ENCODE measurements at places on chromosomes 2 and 18.
A peak's percentile ranks its signal among the peaks of the same experiment; 100 is the strongest.

DNA sequence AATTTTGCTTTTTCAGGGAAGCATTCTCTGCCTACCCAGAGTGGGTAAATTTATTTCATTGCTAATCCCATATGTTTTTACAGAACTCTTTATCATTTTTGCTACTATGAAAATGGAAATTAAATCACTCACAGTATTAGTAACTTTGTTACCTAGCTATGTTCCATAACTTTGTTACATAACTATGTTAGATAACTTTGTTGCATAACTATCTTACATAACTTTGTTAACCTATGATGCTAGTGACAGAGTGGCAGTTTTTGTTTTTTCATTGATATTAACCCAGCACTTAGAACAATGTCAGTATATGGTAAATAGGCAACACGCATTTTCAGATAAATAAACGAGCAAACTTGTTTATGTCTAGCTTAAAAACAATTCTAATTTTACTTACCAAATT, 286.6 kb downstream of the LRP1B start:
- DNase-seq: no peak

- DNase-seq: no peak
These were observed 43.0 kb upstream of the EHBP1 start for GRCh38 chr2:62662554-62662953.

GRCh38 chr2:181430406-181431118, 26.6 kb upstream of the ITGA4 start:
- peak; percentile 82 for DNase-seq

DNA sequence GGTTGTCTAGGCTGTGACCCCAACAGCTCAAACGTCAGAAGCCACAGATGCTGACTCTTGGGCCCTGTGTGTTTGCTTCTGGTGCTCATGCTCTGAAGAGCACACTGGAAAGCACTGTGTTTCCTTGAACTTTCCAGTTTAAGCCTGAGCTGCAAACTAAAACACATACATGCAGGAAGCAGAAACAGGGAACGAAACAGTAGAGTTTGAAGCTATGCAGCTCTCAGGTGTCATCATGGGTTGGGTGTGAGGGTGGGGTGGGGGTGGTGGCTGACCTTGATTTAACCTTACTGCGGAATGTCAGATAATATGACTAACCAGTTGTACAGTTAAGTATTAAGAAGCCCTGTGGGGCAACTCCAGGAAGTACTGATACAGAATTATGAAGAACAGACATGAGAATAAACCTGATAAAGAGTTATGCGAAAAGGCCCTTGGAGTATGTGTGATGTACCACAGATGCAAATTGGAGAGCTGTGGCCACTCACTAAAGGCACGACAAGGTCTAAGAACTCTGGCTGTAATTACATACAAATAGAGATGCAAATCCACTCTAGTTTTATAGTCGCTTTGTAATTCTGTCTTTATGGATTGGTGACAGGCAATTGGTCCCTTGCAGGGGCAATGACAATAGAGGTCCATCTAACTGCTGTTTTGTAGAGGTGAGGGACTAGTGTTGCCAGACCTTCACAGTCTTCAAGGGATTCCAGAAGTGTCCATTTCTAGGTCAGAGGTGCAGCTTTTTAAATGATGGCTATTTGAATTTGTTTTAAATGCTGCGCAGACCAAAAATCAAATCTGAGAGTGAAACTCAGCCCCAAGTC, 273.1 kb downstream of the NAPG start:
- no peak for DNase-seq

GRCh38 chr18:48679236-48679635, 140.4 kb downstream of the CTIF start:
- no peak for DNase-seq

GRCh38 chr2:64873472-64873924, 115.7 kb upstream of the SLC1A4 start:
- peak; percentile 77 for DNase-seq

DNA sequence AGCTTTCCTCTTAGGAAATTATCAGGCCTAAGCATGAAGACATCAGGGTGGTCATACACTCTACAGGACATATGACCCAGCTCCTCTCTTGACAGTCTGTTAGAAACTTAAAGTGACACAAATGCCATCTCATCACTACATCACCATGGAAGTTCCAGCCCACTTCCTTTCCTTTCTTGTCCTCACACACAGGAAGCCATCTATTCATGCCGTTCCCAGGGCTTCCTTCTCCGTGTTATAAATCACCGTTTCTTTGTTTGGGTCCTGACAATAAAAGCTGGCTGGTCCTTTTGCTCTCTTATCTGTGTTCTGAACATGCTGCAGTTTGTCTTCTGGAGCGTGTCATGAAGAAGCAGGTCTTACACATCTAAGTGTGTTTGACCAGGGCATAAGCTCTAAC, 692.1 kb upstream of the CELF4 start:
- DNase-seq: no peak

Data from NB4 (cell line).